ENCODE measurements at places on chromosomes 12 and 14. TPM values are rescaled to one million over a fixed set of nuclear protein-coding genes. Genes with fewer than 3 reads are reported as not detected.

The CDC42BPB gene
- total RNA-seq = 23.8 TPM

The GLI1 gene
- total RNA-seq = 0.49 TPM

The RASSF8 gene
- total RNA-seq = 41.7 TPM

The LIN7A gene
- under 0.01 TPM for total RNA-seq

The CEBPE gene
- not detected for total RNA-seq

The SIRT4 gene
- total RNA-seq = 1.9 TPM

The ERBB3 gene
- 3.0 TPM for total RNA-seq

The OR4E2 gene
- not detected for total RNA-seq

The FBLN5 gene
- not detected for total RNA-seq
